ENCODE measurements at places on chromosomes 5 and 9.

DNA sequence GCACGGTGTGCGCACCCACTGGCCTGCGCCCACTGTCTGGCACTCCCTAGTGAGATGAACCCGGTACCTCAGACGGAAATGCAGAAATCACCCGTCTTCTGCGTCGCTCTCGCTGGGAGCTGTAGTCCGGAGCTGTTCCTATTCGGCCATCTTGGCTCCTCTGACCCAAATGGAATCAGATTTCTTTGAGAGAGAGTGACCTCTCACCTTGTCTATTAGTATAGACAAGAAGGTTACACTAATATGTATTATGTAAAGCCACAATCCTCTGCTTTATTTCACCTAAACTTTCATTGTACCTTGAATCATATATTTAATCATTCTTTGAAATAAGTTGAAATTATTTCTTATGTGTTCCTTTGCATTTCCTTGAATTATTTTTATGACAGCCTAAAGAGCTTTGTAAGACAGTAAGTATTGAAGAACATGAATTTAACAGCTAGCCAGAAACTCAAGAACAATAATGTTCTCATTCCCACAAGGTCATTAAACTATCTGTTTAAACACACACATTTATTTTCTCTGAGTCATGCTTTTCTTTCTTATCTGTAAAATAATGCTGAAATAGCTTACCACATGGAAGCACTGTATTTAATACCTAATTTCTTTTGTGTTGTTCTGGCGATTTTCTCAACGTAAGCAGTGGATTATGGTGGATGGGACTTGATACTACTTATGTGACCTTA, 91.8 kb upstream of the DMRTA1 start:
- DNase-seq, result peak; percentile 61

GRCh38 chr9:97695995-97696802, 941 bp downstream of the XPA start:
- DNase-seq, result peak; percentile 38

GRCh38 chr5:147432323-147432722, 77.5 kb downstream of the DPYSL3 start:
- DNase-seq, result no peak

- no peak for DNase-seq
These were observed 372.2 kb downstream of the TMEM232 start for GRCh38 chr5:110354311-110354710.

- peak; percentile 32 for DNase-seq
These were observed 72.1 kb upstream of the ARAP3 start for GRCh38 chr5:141753971-141754713.

- DNase-seq, result peak; percentile 51
These were observed 158.5 kb downstream of the NR3C1 start for GRCh38 chr5:143244990-143245389.

GRCh38 chr5:170451747-170452365, 52.0 kb upstream of the KCNIP1 start:
- DNase-seq, result peak; percentile 78

GRCh38 chr5:52961274-52961681, 27.9 kb upstream of the ITGA2 start:
- DNase-seq, result peak; percentile 40

GRCh38 chr9:131889437-131890251, 149.8 kb upstream of the RAPGEF1 start:
- DNase-seq, result no peak

GRCh38 chr5:120330558-120330957, 133.5 kb upstream of the PRR16 start:
- DNase-seq, result no peak

DNA sequence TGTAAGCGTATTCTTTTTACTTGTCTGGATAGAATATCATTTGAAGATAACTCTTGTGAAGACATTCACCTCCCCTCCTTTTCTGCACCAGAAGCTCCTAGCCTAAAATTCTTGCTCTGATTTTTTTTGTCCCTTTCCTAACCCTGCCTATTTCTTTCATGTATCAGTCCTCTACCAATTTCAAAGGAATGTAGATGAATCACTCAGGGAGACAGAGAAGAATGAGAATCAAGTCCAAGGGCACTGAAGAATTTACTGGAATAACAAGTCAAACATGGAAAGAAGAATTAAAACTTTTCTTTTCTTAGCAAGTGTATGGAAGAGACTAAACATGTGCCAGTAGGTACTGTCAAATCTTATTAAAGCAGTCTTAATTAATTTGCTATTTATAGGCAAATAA, 618.7 kb downstream of the DNAH5 start:
- peak; percentile 5 for DNase-seq

GRCh38 chr5:20469792-20470191, 481.8 kb upstream of the CDH18 start:
- DNase-seq, result no peak

DNA sequence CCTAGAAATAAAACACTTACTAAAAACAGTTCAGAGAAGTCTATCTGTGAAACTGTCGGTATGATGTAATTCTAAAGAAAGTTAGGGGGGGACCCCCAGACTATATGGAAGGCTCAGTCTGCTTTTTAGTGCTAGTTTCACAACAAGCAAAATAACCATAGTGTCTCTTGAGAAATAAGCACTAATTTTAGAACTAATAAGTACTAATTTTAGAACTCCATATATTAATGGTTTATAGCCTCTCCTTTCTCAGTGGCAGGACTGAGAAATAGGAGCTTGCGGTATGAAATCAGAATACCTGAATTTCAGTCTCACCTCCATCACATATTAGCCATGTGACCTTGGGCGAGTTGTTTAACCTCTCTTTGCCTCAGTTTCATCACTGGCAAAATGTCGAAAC, 1.4 kb upstream of the PHF24 start:
- DNase-seq, result no peak

DNA sequence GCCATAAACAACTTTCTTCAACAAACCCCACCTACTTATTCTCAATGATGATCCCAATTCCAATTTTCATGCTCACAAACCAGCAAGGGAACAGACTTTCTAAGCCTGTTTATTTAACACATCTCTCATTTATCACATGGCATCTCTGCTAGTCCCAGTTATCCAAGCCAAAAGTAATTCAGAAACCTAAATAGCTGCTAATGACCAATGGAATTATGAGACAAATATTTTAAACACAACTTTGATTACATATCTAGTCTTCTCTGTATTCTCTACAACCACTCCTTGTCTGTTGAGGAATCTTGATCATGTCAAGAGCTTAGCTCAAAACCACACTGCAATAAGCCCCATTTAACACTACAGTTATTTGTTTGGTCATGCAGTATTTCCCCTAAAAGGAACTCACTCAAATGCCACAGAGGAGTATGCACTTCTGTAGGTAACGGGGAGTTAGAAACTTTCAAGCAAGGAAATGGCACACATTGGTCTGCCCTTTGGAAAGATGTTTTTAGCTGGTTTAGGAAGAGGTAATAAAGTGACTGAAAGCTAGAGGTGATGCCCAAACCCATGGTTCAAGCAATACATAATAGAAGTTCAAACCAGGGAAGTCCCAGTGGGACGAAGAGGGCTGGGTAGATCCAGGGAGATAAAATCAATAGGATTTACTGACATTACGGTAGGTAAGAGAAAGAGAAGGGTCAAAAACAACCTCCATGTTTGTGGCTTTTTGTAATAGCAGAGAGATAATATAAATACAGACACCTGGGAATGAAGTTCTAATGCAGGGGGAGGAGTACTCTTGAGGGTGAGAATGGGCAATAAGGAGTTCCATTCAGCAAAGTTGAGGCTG, 42.1 kb upstream of the HTR4 start:
- no peak for DNase-seq

DNA sequence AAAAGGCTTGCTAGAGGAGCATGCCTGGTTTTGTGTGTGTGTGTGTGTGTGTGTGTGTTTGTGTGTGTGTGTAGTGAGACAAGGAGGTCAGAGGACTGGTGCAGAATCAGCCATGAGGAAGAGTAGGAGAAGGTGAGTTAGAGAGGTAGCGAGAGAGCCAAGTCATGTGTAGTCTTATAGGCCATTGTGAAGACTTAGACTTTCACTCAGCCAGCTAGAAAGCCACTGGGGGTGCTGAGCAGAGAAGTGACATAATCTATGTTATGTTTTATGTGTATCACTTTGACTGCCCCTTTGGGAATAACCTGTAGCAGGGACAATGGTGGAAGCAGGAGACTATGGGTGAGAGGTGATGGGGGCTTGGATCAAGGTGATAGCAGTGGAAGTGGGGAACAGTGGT, 180.5 kb upstream of the CLINT1 start:
- DNase-seq, result no peak

DNA sequence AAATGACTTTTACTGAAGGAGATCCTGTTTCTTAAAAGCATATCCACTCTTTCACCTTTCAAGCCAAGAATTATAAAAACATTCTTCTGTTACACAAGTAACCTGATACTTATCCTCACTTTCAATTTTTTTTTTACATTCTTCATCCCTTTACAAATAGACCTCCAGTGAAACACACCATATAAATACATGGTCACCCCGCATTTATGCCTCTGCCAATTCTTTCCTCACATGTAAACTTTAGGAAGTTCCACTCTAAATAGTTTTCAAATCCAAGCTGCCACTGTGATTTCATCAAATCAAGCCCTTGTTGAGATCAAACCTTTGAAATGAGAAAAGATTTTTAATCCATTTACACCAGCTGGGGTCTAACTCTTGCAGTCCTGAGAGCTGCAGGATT, 40.0 kb downstream of the GAS1 start:
- peak; percentile 31 for DNase-seq

DNA sequence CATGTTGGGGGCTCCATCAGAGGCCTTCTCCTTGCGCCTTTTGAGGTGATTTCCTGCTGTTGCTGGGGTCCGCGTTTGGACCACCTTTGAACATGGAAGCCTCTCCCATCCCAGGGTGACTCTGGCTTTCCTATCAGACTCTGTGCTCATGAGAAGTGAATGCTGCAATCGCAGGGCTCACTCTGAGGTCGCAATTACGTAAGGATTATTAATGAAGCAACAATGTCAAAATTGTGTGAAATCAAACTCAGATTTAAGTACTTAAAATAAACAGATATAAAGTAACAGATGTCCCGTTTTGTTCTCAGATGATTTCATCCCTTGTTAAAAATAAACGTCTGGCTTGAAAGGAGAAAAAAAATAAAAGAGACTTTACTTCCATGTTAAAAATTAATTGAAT, 634.2 kb downstream of the BNC2 start:
- peak; percentile 97 for DNase-seq

DNA sequence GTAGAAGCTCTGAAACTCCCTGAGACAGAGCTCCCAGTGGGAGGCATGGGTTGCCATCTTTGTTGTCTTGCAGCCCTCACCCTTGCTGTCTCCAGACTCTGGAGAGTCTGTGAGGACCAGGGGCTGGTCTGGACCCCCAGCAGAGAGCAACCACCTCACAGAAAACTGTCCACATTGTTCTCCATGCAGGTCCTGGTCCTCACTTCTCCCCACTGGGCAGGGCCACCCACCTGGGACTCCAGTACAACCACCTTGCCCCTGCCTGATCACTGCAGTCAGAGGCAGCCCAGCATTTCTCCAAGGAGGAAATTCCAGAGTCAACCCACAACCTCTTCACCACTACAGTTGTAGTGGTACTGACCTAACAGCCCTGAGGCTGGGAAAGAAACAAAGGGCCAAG, 285.6 kb upstream of the RPS23 start:
- DNase-seq, result no peak

- no peak for DNase-seq
These were observed 93.5 kb downstream of the DAP start for GRCh38 chr5:10667431-10668057.

GRCh38 chr5:139426203-139426885, 13.0 kb downstream of the DNAJC18 start:
- no peak for DNase-seq

GRCh38 chr9:106075960-106076327, 381.6 kb downstream of the TMEM38B start:
- DNase-seq, result peak; percentile 4

- peak; percentile 38 for DNase-seq
These were observed 25.7 kb upstream of the EEIG1 start for GRCh38 chr9:128006332-128006996.

GRCh38 chr5:82551840-82552385, 273.8 kb upstream of the RPS23 start:
- DNase-seq, result no peak

DNA sequence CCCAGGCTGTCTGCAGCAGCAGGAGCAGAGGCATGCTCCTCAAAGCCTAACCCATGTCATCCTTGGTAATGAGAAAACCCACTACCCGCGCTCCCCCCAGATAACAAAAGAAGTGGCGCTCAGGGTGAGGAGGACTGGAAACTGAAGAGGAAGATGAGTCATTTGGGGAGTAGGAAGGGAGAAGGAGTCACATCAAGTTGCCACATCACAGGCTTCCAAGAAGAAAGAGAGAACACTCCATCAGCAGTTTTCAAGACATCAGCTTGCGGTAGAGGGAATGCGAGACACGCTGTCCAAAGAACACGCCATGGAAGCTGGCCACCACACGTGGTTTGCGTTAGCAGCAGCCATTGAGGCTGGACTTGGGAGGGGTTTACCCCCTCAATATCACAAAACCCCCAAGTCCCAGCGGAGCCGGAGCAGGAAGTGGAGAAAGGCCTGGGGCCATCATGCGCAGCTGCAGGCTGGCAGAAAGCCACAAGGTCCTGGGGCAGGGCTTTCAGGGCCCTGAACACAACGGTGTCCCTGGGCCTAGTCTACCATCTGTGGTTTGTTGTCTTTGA, 41.5 kb downstream of the SH3PXD2B start:
- peak; percentile 97 for DNase-seq

- DNase-seq, result peak; percentile 24
These were observed 521.0 kb upstream of the CHD1 start for GRCh38 chr5:99449786-99450185.

DNA sequence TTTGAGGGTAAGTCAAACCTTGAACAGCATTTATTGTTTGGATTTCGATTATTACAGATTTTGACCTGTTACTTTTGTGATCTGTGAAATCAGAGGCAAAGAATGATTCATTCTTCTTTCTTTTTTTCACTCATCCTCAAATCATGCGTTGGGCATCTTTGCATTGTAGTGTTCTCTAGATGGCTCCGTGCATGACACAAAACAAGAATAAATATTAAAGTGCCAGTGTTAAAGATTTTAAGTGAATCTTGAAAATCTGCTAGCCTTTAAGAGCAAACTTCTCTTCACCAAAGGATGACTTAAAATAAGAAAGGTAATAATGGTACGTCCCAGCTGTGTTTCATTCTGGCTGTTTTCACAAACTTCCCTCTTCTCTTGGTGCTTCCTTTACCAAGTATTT, 361.9 kb upstream of the SMARCA2 start:
- no peak for DNase-seq

- DNase-seq, result peak; percentile 60
These were observed 21.9 kb downstream of the ARRDC3 start for GRCh38 chr5:91361055-91361701.

- peak; percentile 72 for DNase-seq
These were observed 130.9 kb downstream of the PALM2AKAP2 start for GRCh38 chr9:109910671-109911518.

DNA sequence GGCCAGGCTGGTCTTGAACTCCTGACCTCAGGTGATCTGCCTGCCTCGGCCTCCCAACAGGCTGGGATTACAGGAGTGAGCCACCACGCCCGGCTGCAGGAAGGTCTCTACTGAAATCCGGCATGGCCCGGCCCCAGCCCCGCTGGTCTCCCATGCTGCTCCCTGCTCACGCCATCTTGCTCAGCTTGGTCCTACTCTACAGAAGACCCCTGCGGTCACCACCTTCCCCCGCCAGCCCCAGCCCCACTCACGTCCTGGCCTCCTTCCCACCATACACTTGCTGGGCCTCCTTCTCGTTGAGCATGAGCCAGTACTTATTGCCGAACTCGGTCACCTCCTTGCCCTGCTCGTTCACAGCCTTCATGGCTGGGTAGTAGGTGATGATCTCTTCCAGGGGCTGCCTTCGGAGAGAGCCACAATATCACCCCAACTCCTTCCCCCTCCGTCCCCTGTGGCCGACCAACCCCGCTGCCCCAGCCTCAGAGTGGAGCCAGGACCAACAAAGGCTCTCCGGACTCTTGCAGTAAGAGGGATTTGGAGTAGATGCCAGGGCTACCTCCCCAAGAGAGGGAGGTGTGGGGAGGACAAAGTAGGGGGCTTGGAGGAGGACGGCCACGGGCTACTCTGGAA, 4.0 kb downstream of the PTGES2 start:
- DNase-seq, result no peak
